ENCODE measurements at places on chromosomes 12 and 14.
A peak's percentile ranks its signal among the peaks of the same experiment; 100 is the strongest.

- no peak for DNase-seq
Measured at GRCh38 chr12:5191803-5192538, 148.3 kb downstream of the KCNA5 start.

DNA sequence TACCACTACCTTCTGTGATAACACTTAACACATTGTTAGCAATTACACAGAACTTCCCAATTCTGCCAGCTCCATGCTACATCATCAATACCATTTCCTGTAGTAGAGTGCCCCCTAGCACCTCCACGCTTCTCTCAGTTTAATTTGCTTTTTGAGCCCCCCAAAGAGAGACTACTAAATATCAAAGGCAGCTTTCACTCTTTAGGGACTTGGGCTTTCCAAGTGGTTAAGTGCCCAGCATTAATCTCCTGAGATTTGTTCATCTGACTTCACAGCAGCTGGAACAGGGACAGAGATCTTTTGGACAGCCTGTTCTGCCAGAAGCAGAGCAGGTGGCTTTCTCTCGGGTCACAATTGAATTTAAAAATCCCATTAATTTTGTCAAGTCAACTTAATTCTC lies 954.9 kb downstream of the DIO2 start:
- DNase-seq: no peak

DNA sequence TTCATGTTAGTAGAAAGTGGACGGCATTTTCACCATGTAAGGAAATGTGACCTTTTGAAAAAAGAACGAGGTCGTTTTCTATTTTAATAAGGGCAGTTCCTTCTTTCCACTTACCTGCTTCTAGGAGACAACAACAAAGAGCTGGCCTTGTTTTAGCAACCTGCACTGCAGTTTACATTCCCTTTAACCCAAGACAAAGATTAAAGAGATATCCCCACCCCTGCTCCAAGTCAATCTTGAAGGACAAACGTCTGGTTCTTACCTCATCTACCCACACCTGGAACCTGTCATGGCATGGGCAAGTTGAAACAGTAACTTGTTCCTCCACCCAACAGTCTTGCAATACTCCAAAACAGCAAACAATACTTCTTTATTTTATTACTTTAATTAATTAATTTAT lies 32.7 kb downstream of the ZCCHC8 start:
- no peak for DNase-seq

- no peak for DNase-seq
Measured at GRCh38 chr14:99733540-99734405, 49.7 kb downstream of the CYP46A1 start.

DNA sequence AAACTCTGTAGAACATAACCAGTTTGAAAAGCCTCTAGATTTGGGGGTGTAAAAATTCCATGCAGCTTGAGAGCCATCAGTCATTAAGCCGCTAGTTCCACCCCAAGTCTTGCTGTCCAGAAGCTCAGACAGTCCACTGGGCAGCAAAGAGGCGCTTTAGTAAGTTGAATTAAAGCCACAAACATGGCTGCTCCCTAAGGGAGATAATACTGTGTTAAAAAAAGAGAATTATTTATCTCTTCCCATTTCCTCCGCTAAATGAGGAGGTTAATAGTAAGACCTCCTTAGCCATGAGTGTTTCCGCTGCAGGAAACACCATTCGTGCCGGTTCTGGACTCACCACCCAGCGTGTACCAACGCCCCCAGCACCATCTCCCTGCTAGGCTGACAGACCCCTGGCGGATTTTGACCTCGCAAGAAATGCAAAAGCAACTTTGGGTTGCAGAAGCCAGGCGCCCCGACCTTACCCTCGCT lies 536 bp downstream of the TM7SF3 start:
- peak; percentile 44 for DNase-seq

GRCh38 chr14:90903101-90903500 lies 86.9 kb upstream of the TTC7B start:
- peak; percentile 82 for DNase-seq

GRCh38 chr12:28033538-28033915 lies 61.0 kb upstream of the PTHLH start:
- DNase-seq: no peak

DNA sequence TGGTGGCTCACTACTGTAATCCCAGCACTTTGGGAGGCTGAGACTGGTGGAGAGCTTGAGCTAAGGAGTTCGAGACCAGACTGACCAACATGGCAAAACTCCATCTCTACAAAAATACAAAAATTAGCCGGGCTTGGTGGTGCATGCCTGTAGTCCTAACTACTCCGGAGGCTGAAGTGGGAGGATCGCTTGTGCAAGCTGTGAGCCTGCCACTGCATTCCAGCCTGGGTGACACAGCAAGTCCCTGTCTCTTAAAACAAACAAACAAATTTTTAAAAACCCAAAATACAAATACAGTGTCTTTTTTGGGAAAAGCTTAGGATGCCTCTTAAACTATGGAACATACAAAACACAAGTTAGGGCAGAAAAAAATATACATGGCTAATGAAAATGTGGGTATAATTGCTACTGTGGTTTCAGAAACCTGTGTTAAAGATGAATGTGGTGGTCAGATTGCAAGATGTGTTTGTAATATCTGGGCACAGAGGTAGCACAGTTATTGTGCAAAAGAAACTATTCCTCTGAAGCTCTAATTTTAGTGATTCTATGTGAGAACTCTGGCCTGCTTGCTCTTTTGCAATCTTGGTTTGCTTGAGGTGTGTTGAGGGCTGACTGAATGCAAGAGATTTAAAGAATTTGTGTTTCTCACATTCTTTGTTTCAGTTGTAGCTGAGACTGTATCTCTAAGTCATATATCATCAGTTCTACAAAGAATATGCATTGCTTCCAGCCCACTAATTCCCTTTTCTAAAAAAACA lies 3.9 kb upstream of the HSPA2 start:
- DNase-seq: no peak

DNA sequence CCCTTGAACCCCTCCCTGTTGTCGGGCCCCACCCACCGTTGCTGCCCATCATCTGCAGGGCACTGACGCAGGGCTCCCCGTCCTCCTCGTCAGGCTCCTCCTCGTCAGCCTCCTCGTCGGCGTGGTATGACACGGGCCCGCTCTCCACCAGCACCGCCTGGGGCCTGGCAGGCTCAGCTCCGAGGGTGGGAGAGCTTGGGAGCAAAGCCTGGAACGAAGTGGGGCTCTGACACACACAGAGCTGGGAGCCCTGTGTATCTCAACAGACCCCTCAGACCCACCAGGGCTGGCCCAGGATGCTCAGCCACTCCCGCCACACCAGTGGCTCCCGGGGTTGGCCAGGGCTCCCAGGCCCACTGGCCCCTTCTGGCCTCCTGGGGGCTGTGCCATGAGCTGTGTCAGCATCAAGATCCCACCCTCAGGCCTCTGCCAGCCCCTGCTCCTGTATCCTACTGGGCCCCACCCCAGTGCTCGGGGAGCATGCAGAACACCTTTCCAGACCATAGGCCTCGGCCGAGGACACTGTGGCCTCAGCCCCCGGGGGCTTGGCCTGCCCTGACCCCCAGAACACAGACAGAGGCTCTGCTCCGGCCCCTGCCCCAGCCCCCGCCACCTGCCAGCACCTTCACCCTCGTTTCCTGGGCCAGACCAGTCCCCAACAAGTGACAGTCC lies 30.1 kb upstream of the NUDT14 start:
- DNase-seq: no peak

- no peak for DNase-seq
Measured at GRCh38 chr12:4285070-4285469, 11.5 kb downstream of the CCND2 start.

GRCh38 chr12:107884769-107885694 lies 110.5 kb downstream of the ASCL4 start:
- DNase-seq: peak; percentile 35

DNA sequence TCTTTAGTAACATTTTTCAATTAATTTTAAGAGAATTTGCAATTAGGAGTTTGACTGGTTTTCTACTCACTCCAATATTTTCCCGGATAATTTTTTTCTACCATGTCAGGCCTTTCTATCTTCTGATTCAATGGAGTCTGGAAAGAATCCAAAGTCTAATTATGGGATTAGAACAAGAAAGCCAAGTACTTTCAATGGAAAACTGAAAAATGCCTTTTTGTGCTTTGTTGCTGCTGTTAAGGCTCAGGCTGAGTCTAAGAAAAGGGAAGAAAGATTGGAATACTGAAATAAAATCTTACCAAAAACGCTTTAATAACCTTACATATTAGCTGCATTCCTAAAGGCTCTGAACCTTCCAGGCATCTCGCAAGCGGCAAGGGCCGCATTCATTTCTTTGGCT lies 24.4 kb upstream of the DHRS4 start:
- no peak for DNase-seq

DNA sequence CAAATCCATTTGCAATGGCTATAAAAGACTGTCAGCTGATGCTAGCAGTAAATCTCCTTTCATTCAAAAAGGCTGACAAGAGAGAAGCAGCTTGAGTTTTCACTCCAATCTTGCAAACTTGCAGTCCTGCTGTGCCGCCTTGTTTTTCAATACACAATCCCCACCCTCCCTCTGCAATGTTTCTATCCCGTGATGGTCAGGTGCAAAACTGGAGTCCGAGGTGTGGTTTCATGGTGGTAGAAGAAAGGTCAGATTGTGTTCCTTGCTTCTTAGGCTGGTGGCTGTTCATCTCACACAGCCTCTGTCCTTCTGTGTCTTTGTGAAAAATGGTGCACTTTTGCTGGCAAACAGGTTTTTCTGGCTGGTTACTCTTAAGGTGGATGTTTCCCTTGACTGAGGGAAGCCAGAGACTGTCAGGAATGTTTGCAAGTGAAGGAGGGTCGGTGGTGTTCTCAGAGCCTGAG lies 27.7 kb upstream of the TBX3 start:
- DNase-seq: no peak

GRCh38 chr12:47808574-47809365 lies 10.9 kb downstream of the HDAC7 start:
- no peak for DNase-seq

DNA sequence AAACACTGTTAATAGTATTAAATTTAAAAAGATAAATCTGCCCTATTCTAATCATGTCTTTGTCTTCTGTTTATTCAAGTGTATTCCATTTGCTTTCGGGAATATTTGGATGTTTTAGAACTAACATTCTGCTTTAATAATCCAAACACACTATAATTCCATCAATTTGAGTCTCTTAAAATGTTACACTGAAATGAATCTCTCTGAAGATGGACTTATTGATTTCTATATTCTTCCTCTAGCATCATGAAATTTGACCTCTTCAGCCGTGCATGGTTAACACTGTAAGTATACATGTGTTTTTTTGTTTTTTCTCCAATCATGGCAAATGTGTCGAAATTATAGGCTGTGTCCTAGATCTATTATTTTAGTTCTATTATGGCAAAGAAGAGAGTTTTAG lies 339.2 kb downstream of the ACSS3 start:
- no peak for DNase-seq

GRCh38 chr14:102857444-102857843 lies 65.0 kb upstream of the AMN start:
- DNase-seq: no peak

- DNase-seq: no peak
Measured at GRCh38 chr12:93608313-93608712, 35.8 kb downstream of the SOCS2 start.

DNA sequence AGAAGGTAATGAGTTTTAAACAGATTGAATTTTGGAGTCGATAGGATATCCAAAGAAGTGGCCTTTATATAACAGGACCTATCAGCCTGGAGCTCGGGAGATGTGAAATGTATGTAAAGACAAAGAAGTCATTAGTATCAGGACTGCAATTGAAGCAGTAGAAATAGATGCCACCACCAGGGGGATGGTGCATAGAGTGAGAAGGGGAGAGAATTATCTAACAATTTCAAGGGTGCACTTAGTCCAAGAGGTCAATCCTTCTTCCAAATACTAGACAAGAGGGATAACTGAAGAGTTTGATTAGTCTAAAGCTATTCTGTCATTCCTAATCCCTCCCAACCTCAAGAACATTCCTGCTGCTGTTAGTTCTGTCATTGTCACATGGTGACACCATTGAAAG lies 127.8 kb downstream of the CFAP54 start:
- DNase-seq: no peak

GRCh38 chr12:111975161-111975931 lies 37.6 kb downstream of the TMEM116 start:
- no peak for DNase-seq

GRCh38 chr12:96352161-96352835 lies 47.9 kb downstream of the CDK17 start:
- DNase-seq: no peak

DNA sequence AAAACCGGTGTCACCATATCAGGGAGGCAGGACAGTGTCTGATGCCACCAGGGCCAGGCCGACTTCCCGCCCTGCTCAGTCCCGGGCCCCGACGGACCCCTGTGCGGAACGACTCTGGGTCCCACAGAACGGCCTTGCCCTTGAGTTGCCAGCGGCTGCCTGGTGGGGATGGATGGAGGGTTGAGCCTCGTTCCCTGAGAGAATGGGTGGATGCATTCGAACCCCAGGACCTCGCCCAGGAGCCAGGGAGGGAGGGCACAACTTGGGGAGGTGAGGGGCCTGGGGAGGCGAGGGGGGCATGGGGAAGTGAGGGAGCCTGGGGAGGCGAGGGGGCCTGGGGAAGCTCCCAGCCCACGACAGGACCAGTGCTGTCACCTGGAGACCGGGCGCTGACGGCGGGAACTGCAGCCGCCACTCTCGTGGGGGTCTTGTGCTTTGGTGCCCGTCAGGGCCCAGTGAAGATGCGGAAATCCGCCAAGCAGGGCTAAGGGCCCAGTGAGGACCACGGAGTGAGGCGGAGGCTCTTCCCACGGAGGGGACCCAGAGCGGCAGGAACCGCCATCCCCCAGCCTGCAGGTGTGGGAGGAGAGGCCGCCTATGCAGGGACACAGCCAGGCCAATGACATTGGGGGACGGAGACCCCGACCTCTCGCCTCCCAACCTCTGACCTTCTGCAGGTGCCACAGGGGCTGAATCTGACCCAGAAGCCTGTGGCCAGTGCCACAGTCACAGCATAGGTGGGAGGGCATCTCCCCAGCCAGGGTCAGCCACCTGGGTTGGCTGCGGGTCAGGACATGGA lies 74.4 kb upstream of the GALNT9 start:
- DNase-seq: no peak

DNA sequence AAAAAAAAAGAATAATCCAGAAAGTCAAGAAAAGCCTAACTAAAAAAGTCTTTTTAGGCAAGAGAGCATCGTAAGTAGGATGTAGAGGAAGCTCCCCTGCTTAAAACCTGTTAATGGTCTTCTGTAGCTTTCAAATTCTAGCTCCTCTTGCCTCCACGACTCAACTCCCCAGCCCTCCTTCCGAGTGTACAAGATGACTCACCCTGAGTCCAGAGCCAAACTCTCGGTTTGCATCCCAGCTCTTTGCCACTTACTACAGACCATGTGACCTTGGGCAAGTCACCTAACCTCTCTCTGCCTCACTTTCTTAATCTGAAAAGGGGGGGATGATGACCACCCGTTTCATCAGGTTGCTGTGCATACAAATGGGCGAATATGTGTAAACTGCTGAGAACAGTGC lies 460.4 kb downstream of the DPF3 start:
- DNase-seq: no peak
